ENCODE measurements at places on chromosomes 12 and 14.

GRCh38 chr14:24837280-24838046 lies 203.5 kb upstream of the GZMB start:
- DNase-seq, result no peak

- no peak for DNase-seq
Observed at GRCh38 chr12:120142231-120142877, 25.8 kb upstream of the RAB35 start.

DNA sequence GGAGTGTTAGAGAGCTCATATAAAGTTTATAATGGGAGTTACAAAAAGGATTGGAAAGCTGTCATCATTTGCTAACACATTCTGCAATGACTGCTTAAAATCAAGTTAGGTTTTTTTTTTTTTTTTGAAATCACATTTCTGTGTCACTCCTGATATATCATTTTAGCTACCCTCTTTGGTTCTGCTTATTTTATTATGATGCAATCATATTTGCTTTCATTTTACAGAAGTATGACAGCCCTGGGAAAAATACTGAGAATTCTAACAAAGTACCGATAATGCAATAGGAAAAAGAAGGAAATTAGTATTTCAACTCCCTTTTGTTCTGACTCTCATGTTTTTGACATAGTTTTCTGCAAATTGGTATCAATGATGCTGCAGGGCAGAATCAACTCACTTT lies 71.6 kb upstream of the MDGA2 start:
- DNase-seq, result no peak

DNA sequence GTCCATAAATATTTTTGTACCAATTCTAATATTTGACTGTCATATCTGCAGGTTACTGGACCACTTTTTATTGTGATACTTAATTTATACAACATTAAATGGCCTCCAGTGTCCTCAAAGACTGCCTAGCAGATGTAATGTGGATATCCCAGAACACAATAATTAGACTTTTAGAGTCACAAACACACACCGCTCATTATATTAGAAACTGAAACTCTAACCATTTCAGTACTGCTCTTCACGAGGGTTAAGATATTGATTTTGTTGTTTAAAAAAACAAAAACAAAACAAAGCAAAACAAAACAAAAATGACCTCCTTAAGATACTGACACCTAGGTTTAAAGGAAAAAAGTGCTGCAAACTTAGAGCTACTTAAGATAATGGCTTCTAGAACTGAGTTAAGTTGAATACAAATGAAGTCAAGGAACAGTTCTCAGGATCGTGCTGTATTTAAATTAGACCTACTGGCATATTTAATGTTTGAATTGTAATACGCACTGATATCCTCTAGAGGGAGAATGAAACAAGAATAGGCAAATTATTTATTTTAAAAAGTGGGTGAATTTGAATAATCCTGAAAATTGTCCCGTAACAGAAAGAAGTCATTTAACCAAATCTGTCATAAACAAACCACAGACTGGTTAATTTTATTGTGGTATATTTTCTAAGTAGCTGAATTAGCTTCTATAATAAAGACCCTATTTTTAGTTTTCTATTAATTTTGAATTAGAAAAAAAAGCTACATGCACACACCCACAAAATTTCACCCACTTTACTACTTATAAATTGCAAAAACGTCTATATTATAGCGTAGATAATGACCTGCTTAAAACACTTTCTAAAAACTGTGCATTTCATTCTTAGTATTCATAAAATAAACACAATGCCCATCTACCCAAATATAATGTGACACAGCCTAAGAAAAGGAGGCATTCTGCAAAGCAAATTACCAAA lies 395.2 kb upstream of the DCN start:
- peak; percentile 51 for DNase-seq

DNA sequence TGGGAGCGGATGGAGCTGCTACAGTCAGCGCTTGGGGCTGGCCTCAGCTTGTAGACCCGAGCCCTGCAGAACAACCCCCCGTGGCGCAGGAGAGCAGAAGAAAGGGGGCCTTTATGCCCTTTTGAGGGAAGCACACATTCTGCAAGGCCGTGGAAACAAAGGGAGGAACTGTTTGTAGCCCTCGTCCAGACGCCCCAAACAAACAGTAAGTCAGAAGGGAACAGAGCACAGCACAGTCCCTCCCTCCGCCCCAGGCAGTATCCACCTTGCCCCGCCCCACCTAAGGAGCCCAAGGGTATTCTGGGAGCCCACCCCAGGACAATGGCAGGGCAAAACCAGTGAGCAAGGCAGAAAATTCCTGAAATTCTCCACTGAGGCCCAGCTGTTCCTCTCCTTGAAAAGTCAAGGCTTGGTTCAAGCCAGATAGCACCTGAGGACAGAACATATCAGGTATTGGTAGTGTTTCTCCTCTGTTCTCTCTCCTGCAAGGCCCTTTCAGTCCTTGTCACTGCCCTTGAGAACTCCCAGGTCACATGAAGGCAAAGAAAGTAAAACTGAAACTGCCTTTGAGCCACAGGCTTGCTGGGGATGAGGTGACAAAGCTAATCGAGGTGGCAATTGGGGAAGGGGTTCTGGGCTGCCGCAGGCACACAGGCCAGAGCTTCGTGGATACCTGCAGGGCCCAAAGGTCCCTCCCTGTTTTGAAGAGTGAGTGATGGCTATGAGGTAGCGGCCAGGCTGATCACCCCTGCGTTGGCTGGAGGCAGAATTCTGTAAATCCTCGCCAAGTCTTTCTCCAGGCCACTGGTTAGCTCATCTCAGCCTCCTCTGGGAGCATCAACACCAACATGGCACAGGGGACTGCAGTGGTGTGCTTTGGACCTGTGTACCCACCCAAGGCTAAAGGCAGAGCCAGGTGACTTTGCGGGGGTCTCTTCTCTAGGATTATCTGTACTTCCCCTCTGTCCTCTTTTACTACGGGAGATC lies 499 bp downstream of the DGLUCY start:
- peak; percentile 94 for DNase-seq

- DNase-seq, result no peak
Observed at GRCh38 chr12:2288001-2288400, 235.2 kb downstream of the CACNA1C start.

DNA sequence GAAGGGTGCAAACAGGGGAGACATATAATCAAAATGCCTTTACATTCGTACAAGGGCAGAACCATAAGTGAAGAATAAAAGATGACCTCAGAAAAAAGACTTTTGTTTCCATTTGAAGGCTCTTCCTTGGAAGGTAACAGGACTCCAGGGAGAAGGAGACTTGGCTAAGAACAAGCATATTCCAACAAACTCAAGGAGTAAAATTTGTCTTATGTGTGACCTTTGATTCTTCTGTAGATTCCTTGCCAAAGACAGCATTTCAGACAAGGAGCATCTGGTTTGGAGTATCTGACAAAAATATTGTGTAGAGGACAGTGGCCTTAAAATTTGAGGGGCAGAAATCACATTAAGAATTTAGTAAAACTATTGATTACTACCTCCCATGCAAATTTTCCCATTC lies 991.9 kb downstream of the FLRT2 start:
- no peak for DNase-seq

GRCh38 chr12:120102189-120103043 lies 14.1 kb downstream of the RAB35 start:
- peak; percentile 44 for DNase-seq
